ENCODE measurements at places on chromosomes 1 and 21.

DNA sequence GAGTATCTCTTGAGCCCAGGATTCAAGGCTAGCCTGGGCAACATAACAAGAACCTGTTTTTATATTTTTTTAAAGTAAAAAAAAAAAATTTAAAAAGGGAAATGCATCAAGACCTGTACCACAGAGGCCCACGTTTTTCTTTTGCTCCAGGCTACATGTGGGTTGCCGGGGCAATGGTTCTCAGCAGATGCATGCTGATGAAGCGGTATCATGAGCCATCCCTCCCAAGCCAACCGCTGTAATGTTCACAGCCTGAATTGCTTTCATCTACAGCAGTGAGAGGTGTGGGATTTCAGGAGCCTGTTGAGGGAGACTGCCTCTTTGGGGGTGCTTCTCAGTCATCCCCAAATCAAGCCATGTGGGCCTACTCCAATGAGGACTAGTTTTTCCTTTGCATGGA lies 60.5 kb downstream of the CD58 start:
- no peak for DNase-seq

DNA sequence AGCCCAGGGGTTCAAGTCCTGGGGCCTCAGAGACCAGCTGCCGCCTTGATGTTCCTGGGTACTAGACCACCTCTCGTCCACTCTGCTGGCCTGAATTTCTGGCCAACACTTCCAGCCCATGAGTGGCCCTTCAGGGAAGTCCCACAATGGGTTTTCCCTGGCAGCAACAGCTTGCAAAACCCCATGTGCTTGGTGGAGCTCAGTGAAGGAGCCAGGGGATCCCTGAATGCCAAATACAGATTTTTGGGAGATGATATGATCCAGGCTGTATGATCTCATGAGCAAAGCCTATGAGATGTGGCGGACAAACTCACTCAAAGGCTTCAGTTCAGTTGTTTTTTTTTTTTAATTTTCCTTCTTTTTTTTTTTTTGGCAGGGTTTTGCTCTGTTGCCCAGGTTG lies 9.6 kb upstream of the RASSF5 start:
- no peak for DNase-seq

DNA sequence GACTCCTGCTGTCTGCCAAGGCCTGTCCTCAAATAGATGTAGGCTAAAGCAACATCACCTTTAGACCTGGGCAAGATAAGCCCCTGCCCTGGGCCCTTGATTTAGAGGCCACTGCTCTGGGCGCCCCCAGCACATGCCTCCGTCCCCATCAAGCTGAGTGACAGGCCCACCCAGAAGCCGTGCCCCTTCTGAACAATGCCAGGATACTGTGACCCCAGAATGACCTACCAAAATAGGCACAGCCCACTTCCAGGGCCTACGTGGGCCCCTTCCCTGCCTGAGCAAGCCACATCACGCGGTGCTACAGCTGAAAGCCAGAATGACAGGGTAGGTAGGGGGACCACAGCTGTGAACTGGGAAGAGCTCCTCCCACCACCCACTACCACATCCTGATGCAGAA lies 24.7 kb upstream of the BECN2 start:
- DNase-seq = no peak

DNA sequence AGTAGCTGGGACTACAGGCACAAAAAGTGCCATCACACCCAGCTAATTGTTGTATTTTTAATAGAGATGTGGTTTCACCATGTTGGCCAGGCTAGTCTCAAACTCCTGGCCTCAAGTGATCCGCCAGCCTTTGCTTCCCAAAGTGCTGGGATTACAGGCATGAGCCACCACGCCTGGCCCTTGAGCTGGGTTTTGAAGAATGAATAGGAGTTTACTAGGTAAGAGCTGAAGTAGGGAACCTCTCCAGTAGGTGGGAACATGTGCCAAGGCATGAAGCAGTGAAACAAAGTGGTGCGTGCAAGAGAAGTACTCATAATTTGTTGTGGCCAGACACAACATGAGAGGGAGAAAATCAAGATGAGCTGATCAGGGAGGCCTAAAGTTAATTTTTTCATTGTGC lies 55.8 kb downstream of the MAST2 start:
- DNase-seq = no peak

DNA sequence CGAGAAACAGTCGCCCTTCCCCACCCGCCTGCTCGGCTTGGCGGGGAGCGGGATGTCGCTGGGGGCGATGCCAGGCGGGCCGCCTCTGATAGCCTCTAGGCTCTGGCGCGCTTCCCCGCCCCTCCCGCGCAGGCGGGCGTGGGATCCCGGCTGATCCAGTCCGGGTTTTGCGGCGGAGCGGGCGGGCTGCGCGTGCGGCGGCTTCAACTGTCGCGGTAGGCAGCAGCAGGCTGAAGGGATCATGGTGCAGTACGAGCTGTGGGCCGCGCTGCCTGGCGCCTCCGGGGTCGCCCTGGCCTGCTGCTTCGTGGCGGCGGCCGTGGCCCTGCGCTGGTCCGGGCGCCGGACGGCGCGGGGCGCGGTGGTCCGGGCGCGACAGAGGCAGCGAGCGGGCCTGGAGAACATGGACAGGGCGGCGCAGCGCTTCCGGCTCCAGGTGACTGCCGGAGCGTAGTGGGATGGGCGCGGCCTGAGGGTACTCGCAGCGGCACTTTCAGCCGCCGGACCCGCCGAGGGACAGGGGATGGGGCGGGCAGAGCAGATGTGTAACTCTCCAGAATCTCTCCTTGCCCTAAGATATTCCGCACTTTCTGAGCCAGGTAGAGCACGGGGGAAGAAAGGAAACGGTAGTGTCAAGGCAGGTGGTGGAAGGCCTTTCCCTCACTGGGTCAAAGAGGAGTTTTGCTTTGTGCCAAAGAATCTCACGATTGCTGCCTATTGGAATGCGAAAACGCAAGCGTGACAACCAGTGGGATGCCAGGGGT lies at the start of gene FAAH:
FAAH (plus strand) TSS at position 210 of the 764 bp plus-strand sequence; CDS start at position 242, 32 bp downstream.
- DNase-seq = peak; percentile 72

DNA sequence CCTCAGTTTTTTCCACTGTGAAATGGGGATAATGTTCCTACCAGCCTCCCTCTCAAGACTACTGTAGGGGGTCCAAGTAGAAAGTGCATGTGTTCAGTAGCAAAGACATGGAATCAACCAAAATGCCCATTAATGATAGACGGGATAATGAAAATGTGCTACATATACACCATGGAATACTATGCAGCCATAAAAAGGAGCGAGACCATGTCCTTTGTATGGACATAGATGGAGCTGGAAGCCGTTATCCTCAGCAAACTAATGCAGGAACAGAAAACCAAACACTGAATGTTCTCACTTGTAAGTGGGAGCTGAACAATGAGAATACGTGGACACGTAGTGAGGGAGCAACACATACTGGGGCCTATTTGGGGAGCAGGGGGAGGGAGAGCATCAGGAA lies 6.1 kb upstream of the ZNF362 start:
- no peak for DNase-seq

DNA sequence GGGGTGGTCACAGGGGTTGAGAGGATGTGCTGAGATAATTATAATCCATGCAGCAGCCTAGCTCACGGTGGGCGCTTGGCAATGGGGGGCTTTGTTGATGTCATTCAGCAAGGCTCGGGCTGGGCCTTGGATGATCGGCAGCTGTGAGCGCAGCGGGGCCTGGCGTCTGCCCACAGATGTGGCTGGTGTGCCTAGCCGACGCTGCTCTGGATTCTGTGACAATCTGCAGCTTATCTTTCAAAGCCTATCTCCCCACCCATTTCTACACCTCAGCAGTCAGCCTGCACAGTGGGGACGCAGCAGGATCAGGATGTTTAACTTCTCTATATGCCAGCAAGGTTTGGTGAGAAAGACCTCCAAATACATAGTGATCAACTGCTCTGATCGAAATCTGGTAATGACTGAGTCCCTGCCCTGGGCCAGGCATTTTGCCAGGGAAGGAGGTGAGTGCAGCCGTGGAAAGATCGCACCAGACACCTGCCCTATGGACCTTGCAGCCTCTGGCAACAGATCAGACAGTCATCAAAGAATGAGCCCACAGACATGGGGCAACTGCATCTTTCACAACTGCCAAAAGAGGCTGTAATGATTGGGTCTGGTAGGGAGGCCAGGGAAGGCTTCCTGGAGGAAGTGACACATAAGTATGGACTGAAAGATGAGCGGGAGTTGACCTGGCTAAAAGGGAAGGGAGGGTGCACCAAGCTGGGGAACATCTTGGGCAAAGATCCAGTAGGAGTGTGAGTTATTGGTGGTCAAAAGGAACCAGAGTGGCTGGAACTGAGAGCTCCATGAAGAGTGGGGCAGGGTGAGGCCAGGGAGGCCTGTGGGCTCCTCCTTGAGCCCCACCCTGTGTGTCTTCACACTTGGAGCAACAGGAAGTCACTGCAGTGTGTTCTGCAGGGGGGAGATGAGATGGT lies 35.3 kb downstream of the EPHB2 start:
- no peak for DNase-seq

DNA sequence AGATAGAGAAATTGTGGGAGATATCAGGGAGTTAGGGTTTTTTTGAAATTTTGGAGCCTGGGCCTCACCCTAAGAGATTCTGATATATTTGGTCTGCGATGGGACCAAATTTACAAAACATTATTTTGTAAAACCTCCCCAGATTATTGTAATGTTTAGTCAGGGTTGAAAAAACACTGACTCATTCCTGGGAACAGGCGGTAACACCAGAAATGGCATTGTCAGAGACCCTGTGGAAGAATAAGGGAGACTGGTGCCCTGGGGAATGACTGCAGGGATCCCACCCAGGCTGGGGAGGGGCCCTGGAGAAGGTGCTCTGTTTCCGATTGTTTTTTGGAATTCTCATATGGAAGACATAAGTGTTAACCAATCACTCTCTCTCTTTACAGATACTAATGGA lies 13.1 kb upstream of the STRIP1 start:
- no peak for DNase-seq

- DNase-seq = no peak
Observed at GRCh38 chr1:234884701-234885100, 243.9 kb downstream of the TOMM20 start.

GRCh38 chr1:104476126-104476525 lies 726.4 kb downstream of the AMY1C start:
- DNase-seq = no peak
